Activated CD4-positive, alpha-beta T cell treated with anti-CD3 and anti-CD28 coated beads, Interleukin-2, amount 50 U/mL, for 48 hours (primary cell): ENCODE measurements at places on chromosomes 13 and 19.

GRCh38 chr19:58054901-58055874 is 3.9 kb upstream of the ZNF135 start:
- DNase-seq: no peak

DNA sequence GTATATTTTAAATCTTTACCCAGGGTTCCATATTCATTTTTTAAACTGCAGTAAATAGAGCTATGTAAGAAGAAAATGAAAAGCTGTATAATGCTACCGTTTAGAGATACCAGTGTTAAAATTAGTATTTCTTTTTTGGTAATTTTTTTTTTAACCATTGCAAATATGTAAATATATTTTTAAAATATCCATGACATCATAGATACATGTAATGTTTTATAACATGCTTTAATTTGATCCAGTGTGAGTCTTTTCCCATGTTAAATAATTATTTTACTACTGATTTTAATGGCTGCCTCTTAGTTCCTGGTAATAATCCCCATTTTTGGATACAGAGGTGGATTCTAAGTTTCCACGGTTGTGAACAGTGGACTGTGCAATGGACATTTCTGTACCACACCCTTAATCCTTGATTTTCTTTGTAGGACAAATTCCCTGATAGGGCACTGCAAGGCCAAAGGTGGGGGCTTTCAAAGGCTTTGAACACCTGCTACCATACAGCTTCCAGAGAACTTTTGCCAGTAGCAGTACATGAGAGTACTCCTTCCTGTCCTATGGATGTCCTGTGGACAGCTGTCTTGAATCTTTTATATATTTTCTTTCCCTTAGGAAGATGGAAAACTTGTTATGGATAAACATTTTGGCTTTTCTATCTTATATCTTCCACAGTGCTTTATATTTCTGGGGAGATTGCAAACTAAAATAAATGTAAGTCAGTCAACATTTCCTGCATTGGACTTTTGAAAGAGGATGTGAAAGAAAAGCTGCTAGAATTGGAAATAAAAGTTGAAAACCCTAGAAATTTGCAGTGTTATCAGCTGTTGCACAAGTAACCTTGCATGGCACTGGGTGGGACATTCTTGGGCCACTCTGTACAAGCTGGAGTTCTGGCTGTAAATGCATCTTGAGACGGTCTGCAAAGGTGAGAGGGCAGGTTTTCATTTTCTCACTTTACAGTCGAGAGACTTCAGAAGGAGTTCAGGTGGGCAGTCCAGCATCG is 46.8 kb downstream of the ARHGEF7 start:
- no peak for DNase-seq

DNA sequence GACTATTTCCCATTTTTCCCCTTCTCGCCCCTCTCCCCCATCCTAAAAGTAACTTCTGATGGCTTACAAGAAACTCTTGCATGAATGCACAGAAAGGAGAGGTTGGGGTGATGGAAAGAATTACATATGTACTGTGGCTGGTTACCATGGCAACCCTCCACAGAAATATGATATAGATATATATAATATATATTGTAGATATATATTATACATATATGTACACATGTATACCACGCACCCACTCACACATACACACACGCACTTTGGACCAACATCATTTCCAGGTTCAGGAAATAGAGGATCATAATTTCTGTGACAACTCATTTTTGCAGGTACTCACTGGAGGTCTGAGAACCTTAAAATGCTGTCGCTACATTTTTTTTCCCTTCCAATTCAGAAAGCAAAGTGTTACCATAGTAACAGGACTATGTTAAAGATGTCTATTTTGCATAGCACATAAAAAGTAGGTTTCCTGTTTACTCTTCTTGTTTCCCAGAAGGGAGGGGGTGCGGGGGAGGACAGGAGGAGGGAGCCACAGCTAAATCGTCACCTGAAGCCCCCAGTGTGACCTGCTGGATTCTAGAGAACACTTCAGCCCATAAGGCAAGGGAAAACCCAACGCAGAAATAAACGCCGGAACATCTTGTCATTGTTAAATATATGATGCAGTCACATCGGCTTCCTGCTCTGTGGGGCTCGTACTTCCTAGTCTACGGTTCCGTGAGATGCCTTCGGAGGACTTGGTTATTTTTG is 44.7 kb downstream of the EFNB2 start:
- DNase-seq: no peak

DNA sequence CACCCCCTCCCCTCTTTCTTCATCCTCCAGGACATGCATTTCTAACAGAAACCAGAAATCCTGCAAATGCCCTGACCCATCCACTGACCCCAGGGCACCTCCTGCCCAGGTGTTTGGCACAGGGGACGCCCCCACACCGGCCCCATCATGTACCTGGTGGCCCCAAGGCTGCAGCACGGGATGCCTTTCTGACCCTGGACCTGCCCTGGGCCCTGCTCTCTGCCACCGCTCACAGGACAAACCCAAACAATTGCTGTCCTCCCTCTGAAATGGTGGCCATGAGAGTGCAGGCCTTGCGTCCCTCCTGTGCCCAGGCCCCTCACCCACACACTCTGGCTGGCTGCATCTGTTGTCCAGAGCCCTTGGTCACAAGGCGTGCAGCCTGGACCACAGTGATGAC is 12.1 kb downstream of the SCGB2B2 start:
- DNase-seq: no peak

DNA sequence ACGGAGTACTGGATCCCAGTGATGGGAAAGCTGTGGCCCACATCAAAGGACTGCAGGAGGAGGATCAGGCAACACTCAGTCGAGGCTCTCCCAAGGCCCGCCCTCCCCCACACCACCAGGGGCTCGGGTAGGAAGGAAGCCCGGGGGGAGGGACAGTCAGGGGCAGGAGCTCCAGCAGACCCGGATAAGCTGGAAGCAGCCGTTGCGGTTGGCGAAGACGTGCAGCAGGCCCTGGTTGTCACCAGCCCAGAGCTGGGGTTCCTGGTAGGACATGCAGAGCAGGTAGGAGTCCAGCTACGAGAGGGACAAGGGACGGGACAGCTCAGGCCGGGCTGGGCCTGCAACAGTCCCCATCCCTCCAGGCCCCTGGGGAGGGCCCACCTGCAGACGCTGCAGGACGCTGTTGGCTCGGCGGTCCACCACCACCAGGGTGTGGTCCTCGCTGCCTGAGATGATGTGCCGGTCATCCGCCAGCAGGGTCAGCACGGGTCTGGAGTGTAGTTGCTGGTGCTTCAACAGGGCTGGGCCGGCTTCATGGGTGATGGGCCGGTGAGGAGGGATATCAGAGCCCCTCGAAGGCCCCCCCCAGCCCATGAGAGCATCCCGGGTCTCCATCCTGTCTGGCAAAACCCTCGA is 1.9 kb downstream of the GNG14 start:
- no peak for DNase-seq

GRCh38 chr13:43805681-43806128 is 18.9 kb upstream of the ENOX1 start:
- no peak for DNase-seq

- no peak for DNase-seq
Observed at GRCh38 chr13:48873587-48873986, 102.1 kb upstream of the FNDC3A start.

GRCh38 chr19:15210323-15210781 is 9.6 kb upstream of the NOTCH3 start:
- DNase-seq: no peak

GRCh38 chr13:78680115-78680561 is 21.2 kb upstream of the OBI1 start:
- no peak for DNase-seq

DNA sequence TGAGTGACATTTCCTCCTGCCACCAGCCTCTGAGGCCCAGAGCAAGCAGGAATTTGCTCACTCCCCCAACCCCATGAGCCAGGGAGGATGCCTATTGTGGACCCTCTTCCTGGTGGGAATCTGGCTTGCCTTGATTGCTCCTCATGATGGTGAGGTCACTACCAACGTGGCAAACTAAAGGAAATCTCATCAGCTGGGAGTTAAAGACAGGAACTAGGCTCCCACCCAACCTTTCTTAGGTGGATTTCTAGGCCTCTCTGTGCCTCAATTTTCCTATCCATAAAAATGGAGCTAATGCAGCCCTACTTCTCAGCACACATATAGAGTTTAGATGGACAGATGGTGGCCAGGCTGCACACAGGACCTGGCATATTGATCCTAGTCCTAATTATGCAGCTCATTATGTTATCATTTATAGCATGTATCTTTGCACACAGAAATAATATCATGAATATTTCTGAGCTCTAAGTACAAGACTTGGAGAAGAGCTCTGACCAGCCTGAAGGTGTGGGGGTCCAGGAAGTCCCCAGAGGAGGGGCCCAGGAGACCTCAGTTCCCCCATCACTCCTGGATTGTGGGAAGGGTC is 2.0 kb downstream of the B3GNT3 start:
- no peak for DNase-seq

DNA sequence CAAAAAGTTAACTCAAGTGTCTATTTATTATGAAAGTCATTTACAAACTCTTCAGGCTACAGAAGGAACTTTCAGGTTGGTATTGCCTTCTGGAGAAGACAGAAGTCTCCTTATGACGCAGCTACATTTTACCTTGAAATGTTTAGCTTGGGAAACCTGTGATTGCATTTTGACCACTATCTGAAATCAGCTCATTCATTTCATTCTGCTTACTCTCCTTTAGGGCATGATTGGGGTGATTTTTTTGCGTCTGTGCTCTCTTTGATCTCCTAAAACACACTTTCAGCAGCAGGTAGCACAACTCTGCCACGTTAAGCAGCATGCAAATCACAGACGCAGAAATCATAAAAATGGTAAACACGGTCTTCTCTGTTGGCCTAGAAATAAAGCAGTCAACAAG is 9.6 kb downstream of the GJB6 start:
- DNase-seq: no peak

DNA sequence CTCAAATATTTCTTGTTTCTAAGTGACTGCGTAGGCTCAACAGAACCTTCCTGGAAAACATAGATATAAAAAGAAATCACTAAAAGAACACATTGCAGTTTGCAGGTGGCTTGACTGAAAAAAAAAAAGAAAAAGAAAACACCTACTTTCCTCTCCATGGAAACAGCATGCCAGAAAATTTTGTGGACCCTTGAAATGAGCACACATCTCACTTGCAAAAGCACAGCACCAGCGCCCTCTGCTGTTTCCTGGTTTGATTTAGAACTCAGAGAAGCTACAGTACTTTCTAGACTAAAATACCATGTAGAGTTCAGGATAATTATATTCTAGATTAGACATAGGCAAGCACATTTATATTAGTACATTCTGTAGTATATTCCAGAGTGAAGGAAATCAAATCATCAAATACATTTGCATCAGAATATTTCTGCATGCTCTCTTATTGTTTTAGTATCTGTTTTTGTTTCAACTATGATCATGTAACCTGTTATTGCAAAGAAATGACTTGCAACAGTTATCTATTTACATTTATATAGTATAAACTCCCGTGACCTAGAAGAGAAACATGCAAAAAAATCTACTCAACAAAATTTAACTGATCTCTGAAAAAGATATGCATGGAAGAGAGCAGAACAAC is 22.3 kb upstream of the XPO4 start:
- DNase-seq: peak; percentile 75

- DNase-seq: no peak
Observed at GRCh38 chr13:84648069-84648640, 765.9 kb upstream of the SLITRK1 start.

GRCh38 chr13:26051231-26051656 is 572 bp downstream of the SHISA2 start:
- peak; percentile 2 for DNase-seq

GRCh38 chr19:35261356-35262100 is 7.2 kb upstream of the USF2 start:
- no peak for DNase-seq

DNA sequence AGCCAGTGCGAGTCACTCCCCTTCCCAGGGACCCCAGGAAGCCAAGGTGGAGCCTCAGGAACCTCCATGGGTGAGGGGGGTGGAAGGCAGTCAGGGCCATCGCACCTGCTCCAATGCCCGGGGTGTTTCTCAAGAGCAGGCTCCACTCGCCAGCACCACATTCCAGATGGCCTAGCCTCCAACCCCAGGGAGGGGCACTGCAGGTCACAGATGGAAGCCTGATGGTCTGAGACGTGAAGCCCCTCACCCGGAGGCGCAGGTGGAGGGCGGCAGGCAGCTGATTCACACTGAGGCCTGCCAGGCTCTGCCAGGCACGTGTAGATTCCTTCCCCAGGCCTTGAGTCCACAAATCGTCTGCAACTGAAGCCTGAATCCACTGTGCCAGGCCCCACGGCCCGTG is 23.0 kb upstream of the ISYNA1 start:
- DNase-seq: no peak

GRCh38 chr13:51590971-51591627 is 6.8 kb downstream of the WDFY2 start:
- DNase-seq: no peak

- no peak for DNase-seq
Observed at GRCh38 chr19:33804021-33804799, 7.5 kb downstream of the KCTD15 start.
